ENCODE measurements at places on chromosomes 16 and 17.

DNA sequence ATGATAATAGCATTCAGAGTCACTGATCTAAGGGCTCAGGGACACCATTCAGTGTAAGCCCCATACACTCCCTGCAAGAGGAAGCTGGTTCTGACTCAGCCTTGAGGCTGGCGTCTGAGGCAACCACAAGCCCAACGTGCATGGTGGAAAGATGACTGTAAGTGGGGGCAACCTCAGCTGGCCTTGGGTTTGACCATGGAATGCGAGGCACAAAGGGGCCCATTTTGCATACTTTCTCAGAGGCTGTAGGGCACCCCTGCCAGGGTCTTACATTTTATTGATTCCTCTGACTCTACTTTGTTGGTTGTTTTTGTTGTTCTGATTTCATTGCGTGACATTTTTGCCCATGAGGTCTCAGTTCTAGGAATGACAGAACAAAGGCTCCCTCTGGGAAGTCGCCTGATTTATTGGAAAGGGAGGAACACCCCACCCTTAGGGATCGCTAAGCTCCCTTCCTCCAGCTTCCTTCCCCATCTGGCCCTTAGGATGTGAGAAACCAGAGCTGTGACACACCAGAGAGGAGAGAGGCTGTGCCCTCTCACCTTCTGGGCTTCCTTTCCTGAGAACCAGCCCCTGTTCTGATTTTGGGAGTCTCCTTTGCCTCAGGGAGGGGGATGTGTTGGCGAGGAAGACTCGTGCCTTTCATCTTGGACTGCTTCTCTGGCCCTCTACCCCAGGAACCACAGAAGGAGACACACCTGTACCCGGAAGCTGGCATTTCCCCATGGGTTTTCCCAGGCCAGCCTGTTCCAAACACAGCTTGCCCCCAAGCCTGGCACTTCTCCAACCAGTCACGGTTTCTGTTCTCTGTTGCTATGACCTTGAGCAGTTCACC, 5.6 kb upstream of the CIITA start:
- peak; percentile 15 for DNase-seq

DNA sequence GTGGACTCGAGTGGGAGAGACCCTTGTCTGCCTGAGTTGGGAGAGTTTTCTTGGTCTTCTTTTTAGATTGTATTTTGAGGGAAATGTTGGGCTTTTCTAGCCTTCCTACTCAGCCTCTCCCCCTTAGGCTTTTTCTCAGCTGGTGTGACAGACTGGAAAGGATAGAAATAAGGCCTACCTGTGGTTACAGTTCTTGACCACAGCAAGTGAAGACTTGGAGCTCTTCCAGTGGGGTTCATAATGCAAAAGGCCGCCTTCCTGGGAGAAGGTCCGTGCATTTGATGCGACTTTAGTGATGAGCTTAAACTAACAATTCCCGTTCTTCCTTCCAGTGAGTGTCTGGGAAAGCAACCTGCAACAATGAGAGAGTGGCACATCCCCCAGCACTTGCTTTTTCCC, 56.8 kb downstream of the B9D1 start:
- DNase-seq: no peak

GRCh38 chr17:66087073-66087472, 104.9 kb downstream of the CEP112 start:
- DNase-seq: no peak

GRCh38 chr16:76970745-76971099, 220.3 kb upstream of the MON1B start:
- no peak for DNase-seq

- no peak for DNase-seq
These were observed 1387.9 kb downstream of the CDH8 start for GRCh38 chr16:60648290-60648689.

DNA sequence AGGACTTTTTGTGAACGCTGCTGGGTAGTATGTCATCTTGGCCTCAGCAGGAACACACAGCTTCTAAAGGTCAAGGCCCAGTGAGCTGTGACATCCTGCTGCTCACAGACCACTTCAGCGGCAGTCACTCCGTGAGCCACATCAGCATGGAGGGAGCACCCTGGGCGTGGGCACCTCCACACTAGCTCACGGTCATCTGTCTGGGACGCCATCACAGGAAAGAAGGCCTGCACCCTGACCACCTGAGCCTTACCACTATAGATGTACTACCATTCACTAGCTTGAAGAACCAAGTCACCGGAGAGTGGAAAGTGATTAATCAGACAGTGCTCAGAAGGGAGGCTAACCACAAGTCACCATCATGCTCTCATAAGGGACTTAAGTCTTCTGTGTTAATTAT, 3.3 kb downstream of the AXIN1 start:
- no peak for DNase-seq
